Mesangial cell (primary cell): ENCODE measurements at places on chromosomes 12 and 14. TPM values are rescaled to one million over a fixed set of nuclear protein-coding genes. Genes with fewer than 3 reads are reported as not detected.

Gene TDG
- 19.6 and 19.7 TPM in 2 replicates for total RNA-seq

Gene PLEKHH1
- total RNA-seq = 3.1 and 10.6 TPM in 2 replicates

Gene EMP1
- total RNA-seq = 70.9 and 92.3 TPM in 2 replicates

Gene SP7
- not detected in 2 replicates for total RNA-seq

Gene MMP17
- 3.3 and 3.9 TPM in 2 replicates for total RNA-seq

Gene MGST1
- 39.4 and 58.0 TPM in 2 replicates for total RNA-seq

Gene ACSM4
- total RNA-seq = not detected in 2 replicates

Gene RPGRIP1
- not detected in 2 replicates for total RNA-seq

Gene KCNC2
- 0.51 TPM in 1 of 2 replicates, not detected in the other for total RNA-seq

Gene PLEKHG7
- total RNA-seq = not detected in 2 replicates

Gene ADAM21
- under 0.01 TPM in 1 of 2 replicates, not detected in the other for total RNA-seq

Gene PROX2
- total RNA-seq = not detected in 2 replicates

Gene OR6C2
- not detected in 2 replicates for total RNA-seq

Gene TEX52
- not detected in 2 replicates for total RNA-seq

Gene LRFN5
- 0.33 and 4.1 TPM in 2 replicates for total RNA-seq

Gene RILPL1
- 7.2 and 17.4 TPM in 2 replicates for total RNA-seq

Gene TBX3
- 3.3 and 4.3 TPM in 2 replicates for total RNA-seq

Gene CLMN
- total RNA-seq = 3.4 and 5.3 TPM in 2 replicates

Gene CORO1C
- 180 and 284 TPM in 2 replicates for total RNA-seq

Gene NTF3
- total RNA-seq = 0.16 and 0.25 TPM in 2 replicates

Gene TBPL2
- total RNA-seq = not detected in 2 replicates

Gene C12orf42
- not detected in 2 replicates for total RNA-seq

Gene PAPLN
- total RNA-seq = 10.9 and 106 TPM in 2 replicates

Gene PMCH
- total RNA-seq = not detected in 2 replicates

Gene NT5DC3
- 10.6 and 16.1 TPM in 2 replicates for total RNA-seq

Gene KRT2
- not detected in 2 replicates for total RNA-seq

Gene ANKS1B
- 0.25 TPM in 1 of 2 replicates, not detected in the other for total RNA-seq

Gene KRT74
- not detected in 2 replicates for total RNA-seq

Gene UBE2N
- 52.7 and 117 TPM in 2 replicates for total RNA-seq

Gene SLCO1B1
- not detected in 2 replicates for total RNA-seq

Gene PRIMA1
- total RNA-seq = not detected in 2 replicates

Gene STYK1
- total RNA-seq = 0.25 and 1.3 TPM in 2 replicates

Gene SLC5A8
- total RNA-seq = not detected in 2 replicates

Gene VASH1
- total RNA-seq = 3.7 and 20.4 TPM in 2 replicates

Gene CCDC175
- not detected in 2 replicates for total RNA-seq

Gene NPAS3
- under 0.01 and 0.63 TPM in 2 replicates for total RNA-seq

Gene AREL1
- 30.0 and 34.5 TPM in 2 replicates for total RNA-seq

Gene GLIPR1L2
- 0.16 and 0.89 TPM in 2 replicates for total RNA-seq

Gene ABCC9
- 0.33 and 1.9 TPM in 2 replicates for total RNA-seq

Gene RNU4-1
- total RNA-seq = under 0.01 TPM in 2 replicates

Gene TAC3
- not detected in 2 replicates for total RNA-seq

Gene SLC17A8
- total RNA-seq = not detected in 2 replicates

Gene PCED1B
- 2.1 and 4.6 TPM in 2 replicates for total RNA-seq

Gene AMDHD1
- total RNA-seq = 0.51 TPM in 1 of 2 replicates, not detected in the other

Gene WNT1
- total RNA-seq = not detected in 2 replicates
